ENCODE measurements at places on chromosomes 13 and 19. TPM values are rescaled to one million over a fixed set of nuclear protein-coding genes. Genes with fewer than 3 reads are reported as not detected.

DNA sequence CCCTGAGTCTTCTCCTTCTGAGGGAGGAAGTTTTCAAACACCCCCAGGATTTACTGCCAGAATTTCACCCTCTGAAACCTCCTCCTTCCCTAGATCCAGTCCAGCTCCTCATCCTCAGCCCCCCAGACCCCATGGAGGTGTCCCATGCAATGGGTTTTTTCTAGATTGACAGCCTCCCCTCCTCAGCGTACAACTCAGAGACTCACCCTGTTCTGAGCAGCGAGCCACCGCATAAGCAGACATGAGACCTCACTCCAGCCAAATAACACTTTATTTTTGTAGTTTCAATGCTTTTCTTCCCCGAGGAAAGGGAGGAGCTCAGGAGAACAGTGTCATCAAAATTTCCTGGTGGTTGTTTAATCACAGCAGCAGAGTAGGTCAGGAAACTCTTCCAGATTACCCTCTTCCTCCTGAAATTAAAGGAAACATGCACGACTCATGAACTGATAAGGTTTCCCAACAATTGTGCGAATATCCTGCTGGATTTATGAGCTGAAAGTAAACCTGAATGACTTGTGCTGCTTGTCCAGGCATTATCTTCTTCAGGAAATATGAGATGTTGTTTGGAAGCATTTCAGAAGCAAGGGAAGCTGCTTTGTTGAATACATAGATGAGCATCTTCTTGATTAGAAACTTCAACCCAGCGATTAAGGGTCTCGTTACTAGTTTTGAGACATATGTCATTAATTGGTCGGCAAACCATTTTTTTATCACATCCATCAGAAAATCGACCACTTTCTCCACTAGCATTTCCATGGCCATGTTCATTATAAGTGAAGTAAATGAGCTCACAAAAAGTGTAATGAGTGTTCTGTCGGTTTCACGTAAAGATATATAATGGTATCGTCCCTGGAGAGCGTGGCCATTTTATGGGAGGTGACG, 36.2 kb downstream of the ERICH4 start:
- no peak for DNase-seq

GRCh38 chr13:91291078-91291477, 56.4 kb upstream of the MIR17HG start:
- no peak for DNase-seq

- DNase-seq = no peak
Observed at GRCh38 chr19:19459707-19460251, 54.3 kb downstream of the GATAD2A start.

DNA sequence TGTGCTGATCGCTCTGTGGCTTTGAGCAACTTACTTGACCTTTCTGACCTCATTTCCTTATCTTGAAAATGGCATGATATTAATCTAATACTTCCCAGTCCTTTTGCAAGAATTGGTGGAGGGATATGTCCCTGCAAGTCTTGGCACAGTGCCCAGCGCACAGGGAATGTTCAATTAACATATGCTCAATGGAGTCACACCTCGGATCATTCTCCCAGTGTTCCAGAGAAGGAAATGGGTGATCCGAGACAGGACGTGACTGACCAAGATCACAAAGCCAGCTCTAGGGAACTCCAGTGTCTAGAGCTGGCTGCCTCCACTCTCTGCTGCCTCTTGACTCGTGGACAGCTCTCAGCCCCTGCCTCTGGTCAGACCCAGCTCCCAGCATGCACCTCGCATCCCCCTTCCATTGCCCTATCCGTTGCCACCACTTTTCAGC, 3.6 kb downstream of the CDC42EP5 start:
- DNase-seq = no peak

DNA sequence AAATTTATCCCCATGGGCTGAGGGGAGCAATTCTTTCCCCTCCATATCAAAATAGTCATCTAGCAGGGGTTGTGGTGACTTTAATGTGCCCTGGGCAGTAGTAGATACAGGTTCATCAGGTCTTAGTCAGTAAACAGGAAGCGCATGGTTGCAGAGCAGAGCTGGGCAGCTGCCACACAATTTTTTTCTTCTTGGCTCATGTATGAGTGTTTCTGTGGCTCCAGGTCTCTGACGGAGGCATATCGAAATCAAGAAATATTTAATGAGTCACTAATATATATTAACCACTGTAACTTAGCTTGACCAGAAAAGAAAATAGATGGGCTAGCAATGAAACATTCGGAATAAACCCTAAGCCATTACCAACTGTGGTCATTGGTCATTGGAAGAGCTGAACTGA, 68.4 kb upstream of the UBL3 start:
- no peak for DNase-seq

DNA sequence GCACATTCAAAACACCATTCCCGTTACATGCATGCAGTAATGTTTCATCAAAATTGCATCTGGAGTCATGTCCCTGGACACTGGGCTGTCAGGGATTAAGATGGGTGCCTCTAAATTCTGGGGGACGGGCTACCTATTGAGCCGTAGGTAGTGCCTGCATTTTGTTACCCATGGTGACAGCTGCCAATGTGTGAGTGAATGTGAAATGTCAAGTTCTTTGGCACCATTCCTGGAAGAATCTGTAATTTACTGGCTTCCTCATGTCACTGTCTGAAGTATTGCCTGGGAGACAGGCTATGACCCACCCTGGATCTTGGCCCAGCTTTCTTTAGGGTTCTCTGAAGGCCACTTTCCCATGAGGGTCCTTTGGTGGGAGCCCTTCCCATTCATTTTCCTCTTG, 266.1 kb downstream of the TSHZ3 start:
- no peak for DNase-seq

DNA sequence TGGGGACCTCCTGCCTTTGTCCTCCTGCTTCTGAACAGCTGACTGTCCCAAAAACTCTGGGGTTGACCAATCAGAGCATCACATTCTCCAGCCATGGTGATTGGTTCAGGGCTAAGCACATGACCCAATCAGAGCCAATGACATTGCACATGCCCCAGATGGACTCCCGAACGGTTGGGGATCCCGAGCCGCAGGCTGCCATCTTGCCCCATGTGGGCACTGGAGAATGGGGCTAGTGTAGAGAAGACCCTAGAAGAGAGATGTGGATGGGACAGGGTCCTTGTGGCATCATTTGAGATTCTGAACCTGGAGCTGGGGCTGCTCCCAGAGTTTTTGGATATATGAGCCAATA, 31.3 kb upstream of the PEPD start:
- no peak for DNase-seq

DNA sequence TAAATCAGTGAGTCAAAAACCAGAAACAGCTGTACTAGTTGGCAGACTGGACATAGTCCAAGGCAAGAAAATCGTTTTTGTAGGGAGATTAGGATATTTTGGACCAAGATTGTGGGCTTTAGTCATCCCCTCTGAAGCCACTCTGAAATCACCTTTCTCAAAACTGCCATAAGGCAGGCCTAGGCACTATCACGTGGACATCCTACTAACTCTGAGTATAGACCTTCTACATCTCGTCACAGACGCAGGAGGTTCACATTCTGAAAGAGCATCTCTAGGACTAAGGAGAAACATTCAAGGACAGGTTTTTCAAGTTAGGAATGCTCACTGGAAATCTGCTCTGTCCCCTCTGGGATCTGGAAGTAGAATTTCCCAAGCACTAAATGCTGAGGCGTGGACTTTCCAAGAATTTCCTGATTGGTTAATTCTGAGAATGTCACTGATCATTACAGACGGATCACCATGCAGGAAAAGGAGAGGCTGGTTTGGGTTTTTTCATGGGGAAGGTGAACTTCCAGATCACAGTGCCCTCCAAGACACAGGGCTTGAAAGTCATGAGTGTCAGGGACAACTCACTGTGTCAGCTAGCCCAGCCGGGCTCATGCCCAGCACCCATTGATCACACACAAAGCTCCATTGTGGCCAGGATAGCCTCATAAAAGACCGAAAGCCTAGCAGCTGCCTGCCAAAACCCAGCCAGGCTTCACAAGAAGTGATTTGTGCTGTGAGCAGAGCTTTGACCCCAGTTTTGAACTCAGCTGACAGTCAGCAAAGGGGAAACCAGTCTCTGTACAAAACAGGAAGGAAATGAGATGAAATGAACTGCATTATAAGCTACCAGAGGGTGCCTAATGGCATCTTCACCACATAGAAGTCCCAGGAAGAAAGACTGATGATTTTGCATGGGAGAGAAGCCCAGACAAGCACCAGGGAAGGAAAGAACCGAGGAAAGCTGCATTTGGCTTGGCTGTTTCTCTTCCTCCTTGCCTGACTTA, 2.7 kb upstream of the RUBCNL start:
- DNase-seq = peak; percentile 58

GRCh38 chr19:10655457-10656312, 1.5 kb downstream of the ILF3 start:
- peak; percentile 37 for DNase-seq

GRCh38 chr13:30718661-30719524, 16.4 kb upstream of the ALOX5AP start:
- DNase-seq = no peak

GRCh38 chr19:17687857-17688784, at the start of gene UNC13A:
TSS of gene UNC13A (minus strand) at chr19:17688354. CDS start at chr19:17688199, 155 bp downstream.
- peak; percentile 74 for DNase-seq

DNA sequence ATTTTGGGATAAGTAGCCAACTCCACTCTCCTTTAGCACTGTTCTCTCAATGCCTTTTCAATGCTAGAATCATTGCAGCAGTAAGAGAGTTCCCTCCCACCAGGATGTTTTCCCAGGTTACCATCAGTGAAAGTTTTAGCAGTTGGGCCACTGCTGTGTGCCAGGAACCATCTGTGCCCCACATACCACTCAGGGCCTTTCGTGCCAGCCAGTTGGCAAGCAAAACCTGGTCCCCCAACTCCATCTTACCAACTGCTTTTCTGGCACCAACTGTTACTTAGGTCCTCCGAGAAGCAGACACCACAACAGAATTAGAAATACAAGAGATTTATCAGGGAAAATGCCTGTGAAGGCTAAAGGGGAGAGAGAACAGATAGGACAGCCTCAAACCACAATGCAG, 533.4 kb upstream of the NBEA start:
- DNase-seq = no peak

DNA sequence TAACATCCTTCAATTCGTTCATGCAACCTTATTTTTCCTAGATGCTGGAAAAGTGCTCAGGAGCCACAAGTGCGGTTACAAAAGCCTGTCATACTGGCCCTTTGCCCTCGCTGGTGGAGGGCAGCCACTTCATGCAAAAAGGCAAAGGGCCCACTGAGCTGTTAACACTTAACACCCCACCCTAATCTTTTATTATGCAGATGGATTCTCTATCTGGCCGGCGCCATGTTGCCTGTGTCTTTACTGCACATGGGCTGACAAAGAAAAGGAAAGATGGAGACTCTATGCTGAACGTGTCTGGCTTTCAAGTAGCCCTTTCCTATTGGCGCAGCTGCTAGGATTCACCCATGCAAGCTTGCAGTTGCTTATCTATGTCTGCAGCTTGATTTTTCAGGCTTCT, 10.8 kb downstream of the OR7D2 start:
- DNase-seq = no peak

DNA sequence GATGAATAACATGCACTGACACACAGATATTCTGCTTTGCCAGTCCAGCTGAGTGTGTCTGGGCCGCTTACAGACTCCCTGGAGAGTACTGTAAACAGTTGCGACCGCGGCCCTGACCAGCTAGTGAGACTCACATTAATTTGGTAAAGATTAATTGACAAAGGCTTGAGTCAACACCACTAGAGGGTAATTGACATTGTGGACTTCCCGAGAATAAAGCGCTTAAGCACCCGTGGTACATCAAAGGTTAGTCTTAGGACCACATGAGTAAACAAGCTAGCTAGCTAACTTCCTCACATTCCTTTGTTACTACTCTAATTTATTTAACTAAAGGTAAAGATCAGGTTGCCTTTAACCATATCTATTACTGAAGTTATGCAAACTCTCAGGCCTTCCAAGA, 624.4 kb upstream of the ARGLU1 start:
- DNase-seq = no peak

- peak; percentile 32 for DNase-seq
Observed at GRCh38 chr13:75691183-75691582, 55.1 kb downstream of the LMO7 start.

DNA sequence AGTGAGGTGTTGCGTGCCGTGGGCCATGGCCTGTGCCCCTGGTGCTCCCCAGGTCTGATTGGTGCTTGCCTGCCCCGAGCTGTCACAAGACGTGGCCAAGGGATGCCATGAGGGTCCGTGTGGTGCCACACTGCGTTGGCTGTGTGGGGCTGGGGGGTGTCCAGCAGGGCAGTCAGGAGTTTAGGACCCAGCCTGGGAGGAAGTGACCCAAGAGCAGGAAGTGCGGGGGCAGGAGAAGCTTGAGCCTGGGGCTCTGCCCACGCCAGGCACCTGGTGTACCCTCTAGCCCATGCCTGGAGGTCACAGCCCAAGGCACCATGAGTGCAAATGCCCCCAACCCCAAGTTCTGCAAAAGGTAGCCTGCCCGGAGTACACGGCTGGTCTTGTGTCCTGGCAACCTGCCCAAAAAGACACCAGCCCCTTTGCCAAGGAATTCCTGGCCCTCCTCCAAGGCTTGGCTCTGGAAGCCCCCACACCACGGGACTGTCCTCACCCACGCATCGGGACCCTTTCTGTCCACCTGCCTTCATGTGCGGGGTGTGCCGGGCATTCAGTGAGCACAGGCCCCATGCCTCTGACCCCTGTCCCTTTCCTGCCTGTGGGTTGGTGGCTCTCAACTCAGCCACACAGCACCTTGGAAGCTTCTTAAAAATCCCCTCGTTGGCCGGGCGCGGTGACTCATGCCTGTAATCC, 24.9 kb downstream of the MPND start:
- peak; percentile 78 for DNase-seq

GRCh38 chr19:16198370-16198651, 600 bp downstream of the AP1M1 start:
- DNase-seq = no peak

GRCh38 chr19:4101496-4101770, 22.5 kb downstream of the MAP2K2 start:
- no peak for DNase-seq

DNA sequence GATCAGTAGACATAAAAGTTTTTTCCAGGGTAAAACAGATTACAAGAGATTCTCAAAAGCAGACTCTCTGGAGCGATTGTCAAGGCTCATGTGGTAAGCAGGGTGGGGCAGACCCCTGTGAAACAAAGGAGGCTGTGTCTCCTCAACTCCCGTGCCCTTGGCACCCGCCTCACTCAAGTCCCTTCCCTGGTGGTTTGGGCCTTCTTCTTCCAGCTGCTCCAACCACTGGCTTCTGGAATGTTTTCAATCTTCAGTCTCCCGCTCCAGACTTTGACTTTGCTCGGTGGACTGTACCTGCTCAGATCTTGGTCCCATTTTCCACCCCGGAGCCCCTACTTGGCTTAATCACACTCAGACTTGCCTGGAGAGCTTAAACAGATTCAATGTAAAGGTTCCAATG, 74.8 kb upstream of the STK24 start:
- DNase-seq = peak; percentile 43

GRCh38 chr13:39603424-39603947, 493 bp upstream of the LHFPL6 start:
- peak; percentile 64 for DNase-seq

- DNase-seq = peak; percentile 18
Observed at GRCh38 chr13:113454936-113455335, 1.6 kb upstream of the ADPRHL1 start.

The SELENOV gene
- total RNA-seq = not detected

The C19orf81 gene
- total RNA-seq = not detected

The ZNF497 gene
- 4.9 TPM for total RNA-seq

The DCT gene
- total RNA-seq = 0.62 TPM

The CAPN12 gene
- 0.31 TPM for total RNA-seq

The GPR4 gene
- 0.31 TPM for total RNA-seq

The CEACAM16 gene
- total RNA-seq = not detected

The TUBA3C gene
- not detected for total RNA-seq

The TSHZ3 gene
- 9.5 TPM for total RNA-seq

The KCNRG gene
- total RNA-seq = 4.3 TPM

The COL5A3 gene
- total RNA-seq = 89.1 TPM
